ENCODE measurements at places on chromosomes 4 and X. TPM values are rescaled to one million over a fixed set of nuclear protein-coding genes. Genes with fewer than 3 reads are reported as not detected.

Gene RNF150
- total RNA-seq: 0.36 TPM

Gene BEX5
- total RNA-seq: 1.7 TPM

Gene FREM3
- not detected for total RNA-seq

Gene SLC30A9
- total RNA-seq: 69.7 TPM

Gene NPFFR2
- not detected for total RNA-seq

Gene FGFBP2
- not detected for total RNA-seq

Gene H2BW2
- not detected for total RNA-seq

Gene SEPTIN11
- 62.2 TPM for total RNA-seq

Gene ANK2
- 8.8 TPM for total RNA-seq

Gene NALF2
- 2.4 TPM for total RNA-seq

Gene KDM5C
- 185 TPM for total RNA-seq

Gene MTNR1A
- total RNA-seq: 0.07 TPM

Gene LRCH2
- under 0.01 TPM for total RNA-seq

Gene UGT2B15
- not detected for total RNA-seq

Gene PLS3
- total RNA-seq: 307 TPM

Gene SPANXN1
- not detected for total RNA-seq

Gene AFP
- total RNA-seq: not detected

Gene NEXMIF
- total RNA-seq: 0.07 TPM

Gene IGSF1
- not detected for total RNA-seq

Gene SLC49A3
- 0.34 TPM for total RNA-seq

Gene PCSK1N
- total RNA-seq: under 0.01 TPM

Gene FAM9B
- not detected for total RNA-seq

Gene FGF16
- not detected for total RNA-seq

Gene ASB12
- total RNA-seq: not detected

Gene GPC4
- total RNA-seq: 0.34 TPM

Gene RPA4
- 0.34 TPM for total RNA-seq

Gene TSPAN5
- 24.0 TPM for total RNA-seq

Gene SGMS2
- 126 TPM for total RNA-seq

Gene CXCL8
- total RNA-seq: 8.5 TPM

Gene ZCCHC18
- total RNA-seq: not detected

Gene EPGN
- 116 TPM for total RNA-seq

Gene SYTL5
- total RNA-seq: 4.6 TPM

Gene GNRHR
- total RNA-seq: under 0.01 TPM

Gene NPY2R
- total RNA-seq: not detected

Gene ATP8A1
- total RNA-seq: 1.9 TPM

Gene LRRC66
- total RNA-seq: 0.43 TPM

Gene NDST3
- not detected for total RNA-seq

Gene GABRG1
- not detected for total RNA-seq

Gene CCKAR
- total RNA-seq: not detected

Gene COL4A6
- 20.8 TPM for total RNA-seq

Gene SULT1E1
- total RNA-seq: 3.8 TPM

Gene AASDH
- 29.0 TPM for total RNA-seq

Gene LONRF3
- 0.34 TPM for total RNA-seq

Gene TSPAN7
- 0.68 TPM for total RNA-seq

Gene STBD1
- total RNA-seq: 8.9 TPM

Gene OPHN1
- total RNA-seq: 7.9 TPM

Gene KCNE5
- 0.07 TPM for total RNA-seq

Gene SPANXN3
- not detected for total RNA-seq

Gene TRIM60
- total RNA-seq: not detected

Gene IL13RA2
- 1.1 TPM for total RNA-seq
